Epithelial cell of esophagus (primary cell): ENCODE measurements at places on chromosomes 16 and 17.
A peak's percentile ranks its signal among the peaks of the same experiment; 100 is the strongest.

DNA sequence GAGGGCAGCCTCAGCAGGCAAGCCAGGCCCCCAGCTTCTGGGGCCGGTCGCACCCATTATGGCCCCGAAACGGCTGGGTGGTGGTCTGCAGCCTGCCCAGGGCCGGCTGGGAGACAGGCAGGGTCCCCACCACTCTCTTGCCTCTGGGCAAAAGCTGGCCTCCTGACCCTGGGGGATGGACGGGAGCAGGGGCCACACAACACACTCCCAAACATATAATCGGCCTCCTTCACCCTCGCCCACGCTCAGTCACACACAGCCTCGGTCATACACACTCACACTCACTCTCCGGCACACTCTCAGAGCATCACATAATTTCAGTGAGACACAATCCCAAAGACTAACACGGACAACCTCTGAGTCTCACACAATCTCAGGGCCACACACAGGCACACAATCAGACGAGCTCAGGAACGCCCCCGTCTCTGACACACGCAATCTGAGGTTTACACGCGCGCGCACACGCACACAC, 589 bp downstream of the PEMT start:
- DNase-seq, result no peak

GRCh38 chr17:15048933-15049794, 216.0 kb downstream of the PMP22 start:
- no peak for DNase-seq

GRCh38 chr17:77320485-77321256, 179.9 kb downstream of the SEC14L1 start:
- DNase-seq, result peak; percentile 52

GRCh38 chr16:47877166-47877565, 278.6 kb downstream of the ABCC12 start:
- DNase-seq, result peak; percentile 66

GRCh38 chr16:73056921-73057290, 9.0 kb upstream of the ZFHX3 start:
- peak; percentile 29 for DNase-seq

- DNase-seq, result peak; percentile 86
Observed at GRCh38 chr17:57440522-57441269, 184.4 kb downstream of the MSI2 start.

DNA sequence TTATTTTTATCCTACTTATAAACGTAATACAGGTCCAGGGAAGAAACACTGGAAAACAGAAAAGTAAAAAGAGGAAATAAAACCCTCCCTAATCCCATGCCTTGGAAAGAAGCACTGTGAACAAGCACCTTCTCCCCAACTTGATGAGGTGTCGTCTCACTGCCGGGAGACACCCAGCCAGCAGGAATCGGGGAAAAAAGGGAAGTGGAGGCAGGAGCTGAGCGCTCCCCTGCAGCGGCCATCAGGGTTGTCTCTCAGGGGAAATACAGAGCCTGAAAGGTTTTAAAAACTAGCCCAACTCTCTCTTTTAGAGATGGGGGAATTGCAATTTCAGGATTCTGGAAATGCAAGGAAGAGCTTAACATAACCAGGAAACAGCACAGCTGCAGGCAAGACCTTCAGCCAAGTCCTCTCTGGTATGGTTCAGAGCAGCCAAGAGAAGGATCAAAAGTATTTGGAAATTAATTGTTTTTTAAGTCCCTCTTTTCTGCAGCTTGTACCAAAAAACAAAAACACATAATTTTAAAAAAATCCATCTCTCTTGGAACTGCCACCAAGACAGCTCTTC, 96.3 kb upstream of the RCVRN start:
- no peak for DNase-seq

GRCh38 chr17:76000016-76000754, 470 bp upstream of the CDK3 start:
- peak; percentile 67 for DNase-seq

DNA sequence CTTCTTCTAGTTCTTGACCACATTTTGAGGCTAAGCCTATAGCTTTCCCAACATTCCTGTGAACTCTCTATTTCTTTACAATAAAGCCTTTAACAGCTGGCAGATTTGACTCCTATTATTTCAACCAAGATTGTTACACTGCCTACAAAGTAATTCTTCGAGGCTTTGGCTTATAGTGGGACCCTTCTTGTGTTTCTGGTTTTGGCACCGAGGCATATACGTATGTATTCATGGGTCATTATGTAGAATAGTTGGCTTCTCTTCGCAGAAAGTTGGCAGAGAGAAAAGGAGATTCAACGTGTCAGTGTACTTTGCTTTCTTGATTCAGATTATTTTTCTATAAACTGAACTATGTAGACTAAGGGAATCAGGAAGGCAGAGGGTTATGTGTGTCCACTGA, 102.2 kb downstream of the ABCA8 start:
- no peak for DNase-seq

DNA sequence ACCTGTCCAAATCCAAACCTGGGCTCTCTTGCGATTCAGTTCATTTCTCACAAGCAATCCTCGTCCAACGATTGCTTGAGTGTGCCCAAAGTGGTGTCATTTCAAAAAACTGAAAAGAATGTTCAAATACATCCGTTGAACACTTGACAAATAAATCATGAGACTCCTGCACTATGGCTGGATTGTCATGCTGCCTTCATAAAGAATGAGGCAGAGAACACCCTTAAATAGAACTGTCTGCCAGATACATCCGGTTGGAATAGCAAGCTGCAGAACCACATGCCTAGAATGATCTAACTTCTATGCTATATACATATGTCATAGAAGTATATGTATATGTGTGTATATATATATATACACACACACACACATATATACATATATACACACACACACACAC, 55.4 kb upstream of the HAPSTR1 start:
- no peak for DNase-seq

DNA sequence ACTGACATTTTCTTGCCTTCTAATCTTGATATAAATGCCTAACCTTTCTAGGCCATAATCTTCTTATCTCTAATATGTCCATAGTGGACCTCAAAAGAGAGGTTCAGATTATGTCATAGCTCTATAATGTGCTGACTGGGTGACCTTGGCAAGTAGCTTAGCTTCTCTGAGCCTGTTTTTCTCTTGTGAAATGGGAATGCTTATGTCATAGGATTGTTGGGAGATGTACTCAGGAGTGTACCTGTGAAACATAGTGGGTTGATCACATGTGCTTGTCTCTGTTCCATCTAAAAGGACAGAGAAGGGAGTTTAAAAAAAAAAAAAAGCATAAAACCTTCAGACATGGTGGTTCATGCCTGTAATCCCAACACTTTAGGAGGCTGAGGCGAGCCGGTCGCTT, 2.4 kb downstream of the MED9 start:
- DNase-seq, result peak; percentile 52

- DNase-seq, result peak; percentile 61
Observed at GRCh38 chr17:55158439-55158838, 106.3 kb upstream of the HLF start.

- no peak for DNase-seq
Observed at GRCh38 chr17:1371893-1372590, 28.0 kb downstream of the YWHAE start.

- DNase-seq, result no peak
Observed at GRCh38 chr16:82834151-82834815, 207.5 kb downstream of the CDH13 start.

- DNase-seq, result no peak
Observed at GRCh38 chr17:38417210-38417951, 10.9 kb upstream of the ARHGAP23 start.

DNA sequence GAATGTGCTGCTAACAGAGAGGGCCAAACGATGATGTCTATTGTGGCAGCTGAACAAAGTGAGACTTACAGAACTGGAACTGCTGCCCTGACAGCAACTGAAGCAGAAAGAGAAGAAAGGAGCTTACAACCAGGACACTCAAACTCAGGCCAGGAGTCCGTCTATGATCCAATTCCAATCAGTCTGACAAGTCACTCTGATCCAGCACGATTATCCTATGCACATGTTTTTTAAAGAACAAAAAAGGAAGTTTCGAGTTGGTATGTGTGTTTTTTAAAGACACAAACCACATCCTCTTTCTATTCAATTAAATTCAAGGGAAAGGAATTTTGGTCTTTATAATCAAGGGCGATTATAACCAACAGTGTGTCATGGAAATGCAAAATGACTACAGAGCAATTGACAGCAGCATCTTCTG, 42.4 kb upstream of the MTMR4 start:
- peak; percentile 30 for DNase-seq

DNA sequence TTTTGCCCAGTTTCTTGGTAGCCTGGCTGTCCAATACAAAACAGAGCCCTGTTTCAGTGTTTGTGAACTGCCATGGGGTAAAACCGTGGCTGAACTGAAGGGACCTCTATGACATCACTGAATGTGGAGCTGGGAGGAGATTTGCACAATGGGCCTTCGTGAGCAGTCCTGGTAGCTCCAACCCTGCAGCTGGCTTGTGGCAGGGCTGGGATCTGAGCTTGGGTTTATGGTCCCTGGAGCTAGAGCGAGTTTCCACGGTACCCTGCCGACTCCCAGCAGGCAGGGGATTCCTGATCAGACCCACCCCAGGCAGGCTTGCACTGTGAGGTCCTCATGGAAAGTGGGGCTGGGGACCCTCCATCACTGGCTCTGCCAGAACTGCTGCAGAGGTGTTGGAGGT, 247.0 kb downstream of the GSG1L start:
- no peak for DNase-seq

GRCh38 chr17:66435182-66435581, 132.8 kb downstream of the PRKCA start:
- DNase-seq, result no peak

DNA sequence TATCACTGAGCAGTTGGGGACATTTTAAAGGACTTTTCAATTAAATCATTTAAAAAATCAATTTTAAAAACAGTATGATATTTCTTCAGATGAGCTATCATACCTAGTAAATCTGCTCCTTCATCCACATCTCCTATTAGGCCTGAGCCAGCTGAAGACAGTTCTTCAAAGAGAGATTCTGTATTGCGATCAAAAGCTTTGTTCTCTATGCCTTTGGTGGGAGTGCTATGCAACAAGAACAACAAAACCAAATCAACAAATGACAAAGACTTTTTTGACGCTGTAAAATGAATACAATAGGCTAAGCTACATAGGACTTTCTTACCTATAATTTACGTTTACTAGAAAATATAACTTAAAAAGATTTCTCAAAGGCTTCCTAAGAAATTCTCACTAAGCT, 106.5 kb downstream of the SPAG9 start:
- no peak for DNase-seq

- peak; percentile 92 for DNase-seq
Observed at GRCh38 chr16:14486520-14487303, 143.3 kb downstream of the PARN start.

- no peak for DNase-seq
Observed at GRCh38 chr17:1031711-1032110, 34.8 kb downstream of the TIMM22 start.

GRCh38 chr17:73822371-73822770, 178.1 kb upstream of the SDK2 start:
- DNase-seq, result no peak

GRCh38 chr17:47946929-47947397, 5.6 kb downstream of the PNPO start:
- peak; percentile 95 for DNase-seq
